ENCODE measurements at places on chromosomes 7 and 10.

DNA sequence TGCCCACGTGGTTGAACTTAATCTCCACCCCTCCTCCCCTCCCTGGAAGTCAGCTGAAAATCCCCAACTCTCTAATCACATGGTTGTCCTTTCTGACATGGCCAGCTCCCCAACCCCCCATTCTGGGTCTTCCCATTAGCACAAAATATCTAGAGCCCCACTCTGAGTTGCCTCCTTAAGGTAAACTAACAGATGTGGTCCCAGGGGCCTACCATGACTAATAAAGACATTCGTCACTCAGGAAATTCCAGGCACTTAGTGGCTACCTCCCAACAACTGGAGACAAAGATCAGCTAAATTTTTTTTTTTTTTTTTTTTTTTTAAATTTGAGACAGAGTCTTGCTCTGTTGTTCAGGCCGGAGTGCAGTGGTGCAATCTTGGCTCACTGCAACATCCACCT lies 21.1 kb downstream of the CCDC126 start:
- no peak for DNase-seq

DNA sequence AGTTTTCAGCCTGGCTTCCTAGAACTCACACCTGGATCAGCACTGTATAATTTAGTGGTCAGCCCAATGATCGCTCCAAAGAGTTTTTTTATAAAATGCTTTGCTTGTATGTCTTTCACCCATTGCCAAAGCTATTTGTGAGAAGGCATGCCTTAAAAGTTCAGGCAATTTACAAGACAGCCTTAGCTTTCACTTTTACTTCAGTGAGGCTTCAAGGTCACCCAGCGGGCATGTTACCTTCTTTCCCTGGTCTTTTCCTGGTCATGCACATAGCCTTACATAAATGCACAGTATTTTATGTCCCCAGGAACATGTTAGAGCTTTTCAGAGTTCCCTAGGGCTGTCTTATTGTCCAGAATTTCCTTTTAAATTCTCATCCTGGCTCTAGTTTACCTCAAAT lies 179.9 kb upstream of the TMEM72 start:
- no peak for DNase-seq

- no peak for DNase-seq
These were observed 26.5 kb downstream of the PDE1C start for GRCh38 chr7:32043688-32044087.

- DNase-seq: no peak
These were observed 291.7 kb upstream of the SEMA3D start for GRCh38 chr7:85478530-85478929.

- no peak for DNase-seq
These were observed 655.9 kb downstream of the SDK1 start for GRCh38 chr7:3956949-3957348.

GRCh38 chr10:100877461-100877850 lies 35.3 kb upstream of the SLF2 start:
- no peak for DNase-seq

- no peak for DNase-seq
These were observed 67.3 kb downstream of the DIP2C start for GRCh38 chr10:621981-622740.

- no peak for DNase-seq
These were observed 733 bp upstream of the ARL5B start for GRCh38 chr10:18658271-18659124.

GRCh38 chr10:51804866-51805265 lies 105.5 kb upstream of the CSTF2T start:
- DNase-seq: no peak

DNA sequence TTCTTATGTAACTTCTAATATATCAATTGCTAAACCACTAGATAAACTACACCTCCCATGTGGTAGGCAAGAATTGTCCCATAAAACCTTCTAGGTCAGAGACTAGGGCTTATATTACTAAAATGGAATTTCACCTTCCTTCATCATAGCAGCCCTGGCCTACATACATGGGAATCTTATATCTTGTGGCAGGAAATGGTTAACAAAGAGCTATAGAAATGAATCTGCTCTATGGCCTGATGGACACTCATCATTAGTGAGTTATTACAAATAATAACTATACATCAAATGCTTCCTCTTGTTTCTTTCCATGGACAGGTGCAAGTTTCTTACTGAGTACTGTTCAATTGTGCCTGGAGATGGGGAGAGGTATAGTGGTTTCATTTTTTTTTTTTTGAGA lies 62.3 kb upstream of the PDLIM1 start:
- no peak for DNase-seq

DNA sequence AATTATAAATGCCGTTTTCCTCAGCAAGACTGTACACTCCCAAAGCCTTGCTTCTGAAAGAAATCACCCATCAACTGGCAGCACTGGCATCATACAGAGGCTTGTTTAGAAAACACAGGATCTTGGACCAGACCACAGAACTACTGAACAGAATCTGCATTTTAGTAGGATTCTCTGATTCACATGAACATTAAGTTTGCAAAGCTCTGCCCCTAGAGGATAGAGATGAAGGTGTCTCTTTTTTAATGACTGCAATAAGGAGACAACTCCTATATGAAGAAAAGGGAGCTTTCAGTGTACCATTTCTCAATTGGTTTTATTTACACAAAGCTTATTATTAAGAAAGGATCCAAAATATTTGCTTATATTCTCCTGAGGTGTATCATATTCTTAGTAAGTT lies 172.7 kb downstream of the AGMO start:
- no peak for DNase-seq

DNA sequence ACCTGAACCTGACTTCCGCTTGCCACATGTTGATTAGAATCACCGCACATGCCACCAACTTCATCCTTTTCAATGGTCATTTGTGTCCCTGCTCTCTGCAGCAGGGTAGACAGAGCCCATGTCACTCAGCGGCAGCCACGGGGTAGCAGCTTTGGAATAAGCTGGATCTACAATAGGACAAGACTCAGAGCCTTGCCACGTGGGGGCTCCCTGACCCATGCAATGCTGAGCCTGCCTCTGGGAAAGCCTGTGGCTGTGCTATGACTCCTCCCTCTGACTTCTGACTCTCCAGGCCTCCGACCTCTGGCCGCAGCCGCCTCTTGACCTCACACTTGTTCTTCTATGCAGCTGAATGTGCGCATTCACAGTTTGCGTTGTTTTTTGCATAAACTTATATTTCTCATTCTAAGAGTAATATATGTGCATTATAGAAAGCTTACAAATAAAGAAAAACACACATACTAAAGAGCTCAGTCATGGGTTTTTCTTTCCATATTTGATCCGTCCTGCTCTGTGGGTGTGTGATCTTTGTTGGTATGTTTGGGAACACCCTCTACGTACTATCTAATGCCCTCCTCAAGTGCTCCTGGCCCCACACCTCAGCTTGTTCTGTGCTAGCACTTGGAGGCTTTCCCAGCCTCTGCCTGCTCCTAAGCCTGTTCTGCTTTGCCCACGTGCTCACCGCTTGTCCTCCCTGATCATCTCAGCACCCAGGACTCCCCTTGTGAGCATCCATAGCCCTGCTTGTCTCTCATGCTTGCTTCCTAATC lies 198.0 kb upstream of the MKI67 start:
- no peak for DNase-seq

- no peak for DNase-seq
These were observed 78.8 kb downstream of the FGFR2 start for GRCh38 chr10:121519411-121519810.

GRCh38 chr7:47380325-47381133 lies 201.4 kb downstream of the TNS3 start:
- no peak for DNase-seq

DNA sequence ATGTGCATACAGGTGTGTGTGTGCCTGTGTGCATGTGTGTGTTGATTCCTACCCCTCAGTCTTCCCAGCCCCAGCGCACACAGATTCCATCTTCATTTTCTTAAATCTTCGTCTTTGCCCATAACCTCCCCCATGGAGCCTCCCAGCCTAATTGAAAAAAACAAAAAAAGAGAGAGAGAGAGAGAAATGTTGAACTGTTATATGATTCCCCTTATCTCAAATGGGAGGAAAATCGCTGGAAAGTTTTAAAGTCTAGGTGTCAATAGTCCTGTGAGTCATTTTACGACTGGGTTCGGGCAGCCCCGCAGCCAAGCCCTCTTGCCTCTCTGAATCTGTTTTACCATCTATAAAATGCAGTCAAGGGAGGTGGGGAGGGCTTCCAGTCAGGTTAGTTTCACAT lies 60.9 kb downstream of the SPOCK2 start:
- DNase-seq: no peak

DNA sequence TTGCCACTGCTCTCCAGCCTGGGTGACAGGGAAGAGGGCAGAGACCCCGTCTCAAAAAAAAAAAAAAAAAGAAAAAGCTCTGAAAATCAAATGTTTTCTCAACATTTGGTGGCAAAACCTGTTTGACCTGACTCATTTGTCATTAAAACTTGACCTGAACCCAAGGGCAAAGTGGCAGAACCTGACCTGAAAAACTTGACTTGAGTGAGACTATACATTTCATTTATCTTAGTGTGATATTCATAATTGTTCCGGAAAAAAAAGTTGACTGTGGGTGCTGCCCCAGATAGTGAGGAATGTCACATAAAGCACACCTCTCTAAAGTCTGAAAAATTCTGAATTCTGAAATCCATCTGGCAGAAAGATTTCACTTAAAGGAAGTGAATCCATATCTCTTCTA lies 2.3 kb upstream of the TAX1BP1 start:
- no peak for DNase-seq

GRCh38 chr7:17520941-17521340 lies 222.5 kb downstream of the AHR start:
- DNase-seq: no peak

DNA sequence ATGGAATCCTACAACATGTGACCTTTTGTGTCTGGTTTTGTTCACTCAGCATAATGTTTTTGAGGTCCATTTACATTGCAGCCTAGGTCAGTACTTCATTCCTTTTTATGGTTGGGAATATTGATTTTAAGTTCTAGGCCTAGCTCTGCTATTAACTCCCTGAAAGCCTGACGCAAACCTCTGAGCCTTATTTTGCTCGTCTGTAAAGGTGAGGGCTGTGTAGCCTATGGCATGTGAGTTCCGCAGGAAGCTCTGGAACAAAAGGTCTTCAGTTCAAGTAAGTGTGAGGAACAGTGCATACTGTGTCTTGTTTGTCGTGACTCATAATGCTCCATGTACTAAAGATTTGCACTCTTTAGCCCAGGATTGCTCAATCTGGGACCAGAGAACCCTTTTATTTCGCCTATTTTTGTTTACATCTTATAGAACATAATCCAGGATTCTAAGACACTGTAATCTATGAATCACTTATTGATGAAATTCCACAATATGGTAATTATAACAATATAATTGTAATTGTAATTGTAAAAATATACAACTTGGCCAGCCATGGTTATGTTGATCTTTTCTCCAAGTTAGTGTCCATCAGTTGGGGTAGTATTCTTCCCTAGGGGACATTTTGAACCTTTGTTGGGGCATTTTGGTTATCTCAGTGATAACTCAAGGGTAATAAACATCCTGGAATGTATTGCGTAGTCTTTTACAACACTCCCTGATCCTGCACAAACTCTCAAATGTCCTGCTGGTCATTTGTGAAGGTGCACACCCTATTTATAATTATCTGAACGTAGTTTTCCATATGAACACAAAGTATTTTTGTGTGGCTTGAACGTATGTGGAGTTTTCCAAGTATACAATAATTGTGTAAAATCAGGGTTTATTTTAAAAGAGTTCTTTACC lies 184.7 kb downstream of the VTI1A start:
- no peak for DNase-seq

- no peak for DNase-seq
These were observed 216.8 kb downstream of the PTEN start for GRCh38 chr10:88080213-88080612.

DNA sequence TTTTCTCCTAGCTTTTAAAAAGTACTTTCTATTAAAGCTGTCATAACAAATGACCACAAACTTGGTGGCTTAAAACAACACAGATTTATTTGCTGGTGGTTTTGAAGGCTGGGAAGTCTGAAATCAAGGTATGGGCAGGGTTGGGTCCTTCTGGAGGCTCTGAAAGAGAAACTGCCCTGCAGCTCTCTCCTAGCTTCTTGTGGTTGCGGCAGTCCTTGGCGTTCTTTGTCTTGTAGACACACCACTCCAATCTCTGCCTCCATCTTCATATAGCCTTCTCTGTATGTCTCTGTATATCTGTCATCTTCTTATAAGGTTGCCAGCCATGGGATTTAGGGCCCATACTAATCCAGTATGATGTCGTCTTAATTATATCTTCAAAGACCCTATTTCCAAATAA lies 79.4 kb upstream of the PRR15 start:
- no peak for DNase-seq

DNA sequence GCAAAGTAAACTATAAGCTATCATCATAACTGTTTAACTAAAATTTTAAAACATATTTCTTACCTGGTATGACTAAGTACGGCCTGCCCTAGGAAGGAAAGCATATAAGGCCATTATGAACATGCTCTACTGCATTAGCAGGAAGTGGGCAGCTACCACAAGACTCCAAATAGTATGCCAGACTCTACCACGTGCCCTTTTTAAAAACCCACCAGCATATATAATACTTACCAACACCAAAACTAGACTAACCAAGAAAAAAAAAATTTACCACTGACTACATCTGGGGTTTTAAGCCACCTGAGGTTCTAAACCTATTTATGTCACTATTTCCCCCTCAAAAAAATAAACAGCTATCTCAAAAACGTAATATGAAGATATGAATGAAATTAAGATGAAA lies 30.1 kb downstream of the NUDCD3 start:
- no peak for DNase-seq

GRCh38 chr10:13302821-13303555 lies 3.1 kb upstream of the PHYH start:
- DNase-seq: no peak

DNA sequence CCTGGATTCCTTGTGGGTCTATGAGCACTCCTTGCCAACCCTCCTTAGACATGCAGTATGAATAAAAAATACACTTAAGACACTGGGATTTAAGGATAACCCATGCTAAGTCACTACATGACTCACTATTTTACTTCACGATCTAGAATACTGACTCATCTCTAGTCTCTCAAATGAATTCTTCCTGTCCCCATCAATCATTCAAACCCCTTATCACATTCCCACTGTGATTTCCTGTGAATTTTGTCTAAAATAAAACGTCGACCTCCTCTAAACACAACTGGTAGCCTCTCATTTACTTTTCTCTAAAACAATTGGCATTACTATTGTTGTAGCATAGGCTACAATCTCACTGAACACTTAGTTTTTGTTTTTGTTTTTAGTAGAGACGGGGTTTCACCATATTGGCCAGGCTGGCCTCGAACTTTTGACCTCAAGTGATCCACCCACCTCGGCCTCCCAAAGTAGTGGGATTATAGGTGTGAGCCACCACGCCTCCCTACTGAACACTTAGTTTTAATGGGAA lies 3.9 kb upstream of the IQUB start:
- no peak for DNase-seq
